ENCODE measurements at places on chromosomes 5 and 9.

- no peak for DNase-seq
Observed at GRCh38 chr5:178434851-178435250, 155.3 kb downstream of the COL23A1 start.

GRCh38 chr9:625613-626012, 215.9 kb upstream of the DMRT1 start:
- DNase-seq = no peak

- DNase-seq = no peak
Observed at GRCh38 chr5:135382106-135382790, 16.8 kb downstream of the MACROH2A1 start.

GRCh38 chr5:149135536-149136201, 5.6 kb upstream of the ABLIM3 start:
- peak; percentile 75 for DNase-seq

DNA sequence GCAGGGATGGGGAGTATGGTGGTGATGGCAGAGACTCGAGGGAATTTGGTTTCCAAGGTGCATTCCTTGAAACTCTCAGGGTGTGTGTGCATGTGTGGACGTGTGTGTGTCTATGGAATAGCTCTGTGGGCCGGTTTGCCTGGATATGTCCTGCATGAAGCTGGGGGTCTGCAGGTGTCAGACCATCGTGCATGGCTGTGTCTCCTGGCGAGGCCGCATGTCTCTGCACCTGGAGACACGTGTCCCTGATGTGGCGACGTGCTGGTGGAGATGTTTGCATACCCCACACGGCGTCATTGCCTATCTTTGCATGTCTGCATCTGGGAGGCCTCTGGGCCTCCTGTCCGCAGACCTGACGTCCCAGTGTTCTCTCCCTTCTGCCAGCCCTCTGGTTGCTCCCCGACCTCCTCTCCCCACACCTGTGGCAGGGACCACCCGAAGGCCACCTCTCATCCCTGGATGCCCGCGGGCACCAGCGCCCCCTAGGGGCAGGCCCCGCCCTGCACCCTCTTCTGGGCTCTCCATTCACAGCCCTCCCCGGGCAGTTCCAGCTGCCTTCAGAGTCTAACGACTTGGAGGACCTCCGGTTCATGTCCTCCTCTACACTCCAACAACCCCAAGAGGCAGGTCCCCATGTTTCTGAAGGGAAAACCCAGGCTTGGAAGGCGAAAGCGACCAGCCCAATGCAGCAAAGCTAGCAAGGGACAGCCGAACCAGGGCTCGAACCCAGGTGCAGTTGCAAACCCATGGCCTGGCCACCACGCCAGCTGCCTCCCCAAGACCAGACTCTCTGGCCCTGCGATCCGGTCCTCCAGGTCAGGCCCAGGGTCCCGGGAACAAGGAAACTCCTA, 88.6 kb downstream of the LMX1B start:
- peak; percentile 11 for DNase-seq

Measured in suppressor macrophage treated with lipopolysaccharide for 4 hours (primary cell).